CD4-positive, alpha-beta T cell treated with Interleukin-17A for 4 hours (primary cell): ENCODE measurements at places on chromosomes 12 and 14.

GRCh38 chr12:81209012-81209411, 131.1 kb downstream of the ACSS3 start:
- DNase-seq = no peak

DNA sequence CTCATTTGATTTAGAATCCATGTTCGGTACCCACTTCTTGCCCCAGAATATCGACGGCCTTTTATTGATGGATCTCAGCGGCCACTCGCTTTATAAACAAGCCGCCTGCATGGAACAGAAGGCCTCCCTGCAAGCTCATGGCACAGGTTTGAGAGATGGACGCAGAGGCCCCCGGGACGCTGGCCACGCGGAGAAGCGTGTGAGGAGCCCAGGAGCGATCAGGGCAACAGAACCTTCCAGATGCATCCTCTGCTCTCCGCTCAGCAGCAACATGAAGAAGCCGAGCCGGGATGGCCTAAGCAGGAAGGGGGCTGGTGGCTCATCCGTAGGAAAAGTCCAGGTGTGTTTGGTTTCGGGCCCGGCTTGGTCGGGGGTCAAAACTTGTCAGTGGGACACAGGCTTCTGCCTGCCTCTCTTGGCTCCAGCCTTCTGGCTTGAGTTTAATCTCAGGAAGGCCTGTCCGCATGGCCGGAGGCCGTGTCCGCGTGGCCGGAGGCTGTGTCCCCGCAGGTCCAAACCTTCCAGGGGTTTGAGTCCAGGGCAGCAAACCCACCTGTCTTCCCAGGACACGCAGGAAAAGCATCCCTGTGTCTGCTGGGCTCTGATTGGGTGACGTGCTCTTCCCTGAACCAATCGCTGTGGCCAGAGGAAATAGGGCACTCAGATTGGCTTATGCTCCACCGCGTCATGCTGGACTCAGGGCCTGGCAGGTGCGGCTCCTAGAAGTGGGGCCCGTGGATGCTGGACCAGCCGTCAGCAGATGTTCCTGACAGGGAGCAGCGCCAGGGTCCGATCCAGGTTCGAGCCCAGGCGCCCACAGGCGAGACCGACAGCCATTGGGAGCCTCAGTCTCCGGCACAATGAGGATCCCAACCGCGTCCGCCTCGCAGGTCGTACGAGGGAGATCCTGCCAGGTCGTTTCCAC, 65.0 kb downstream of the GALNT9 start:
- DNase-seq = no peak

DNA sequence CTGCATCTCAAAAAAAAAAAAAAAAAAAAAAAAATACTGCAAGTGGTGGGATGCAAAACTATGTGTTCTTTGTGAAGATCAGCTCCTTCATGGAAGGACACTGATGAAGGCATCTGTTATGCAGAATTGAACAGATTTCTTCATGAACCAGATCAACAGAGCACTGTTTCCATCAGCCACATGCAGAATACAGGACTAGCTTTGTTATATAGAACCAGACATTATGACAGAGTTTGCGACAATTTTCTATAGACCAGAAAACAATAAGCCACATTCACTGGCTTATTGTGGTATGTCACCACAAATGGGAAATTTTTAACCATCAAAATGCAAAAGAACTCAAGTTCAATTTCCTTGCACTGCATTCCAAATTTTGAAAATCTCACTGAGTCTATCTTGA, 34.7 kb downstream of the CIT start:
- no peak for DNase-seq

DNA sequence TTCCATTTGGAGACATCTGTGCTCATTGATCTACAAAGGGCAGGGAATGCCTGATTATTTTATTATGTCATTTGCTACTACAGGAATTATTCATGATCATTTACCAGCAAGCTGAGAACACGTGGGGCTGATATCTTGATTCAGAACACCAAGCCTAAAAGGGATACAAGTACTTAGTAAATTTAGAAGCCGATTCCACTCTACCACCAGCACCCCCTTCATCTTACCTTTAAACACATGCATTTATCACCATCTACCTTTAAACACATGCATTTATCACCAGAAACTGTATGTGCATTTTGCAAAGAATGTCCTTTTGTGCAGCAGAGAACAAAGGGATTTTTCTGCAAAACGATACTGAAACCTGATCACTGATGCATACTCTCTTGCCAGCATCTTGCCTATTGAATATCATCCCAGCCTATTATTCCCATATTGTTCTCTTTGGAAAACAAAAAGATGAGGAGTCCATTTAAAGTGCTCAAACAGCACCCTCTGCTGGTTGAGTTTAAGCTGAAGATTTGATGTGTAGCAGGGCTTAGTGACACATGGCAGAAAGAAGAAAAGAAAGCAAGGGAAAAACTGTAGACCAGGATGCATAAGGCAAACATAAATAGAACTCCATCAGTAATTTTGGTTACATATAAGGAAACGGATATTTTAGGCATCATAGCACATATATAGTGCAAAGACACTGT, 132.6 kb upstream of the PLEKHG7 start:
- DNase-seq = peak; percentile 70

GRCh38 chr14:30349520-30349919, 209.4 kb upstream of the G2E3 start:
- DNase-seq = no peak

- DNase-seq = no peak
These were observed 82.4 kb downstream of the RTN1 start for GRCh38 chr14:59788176-59788575.

DNA sequence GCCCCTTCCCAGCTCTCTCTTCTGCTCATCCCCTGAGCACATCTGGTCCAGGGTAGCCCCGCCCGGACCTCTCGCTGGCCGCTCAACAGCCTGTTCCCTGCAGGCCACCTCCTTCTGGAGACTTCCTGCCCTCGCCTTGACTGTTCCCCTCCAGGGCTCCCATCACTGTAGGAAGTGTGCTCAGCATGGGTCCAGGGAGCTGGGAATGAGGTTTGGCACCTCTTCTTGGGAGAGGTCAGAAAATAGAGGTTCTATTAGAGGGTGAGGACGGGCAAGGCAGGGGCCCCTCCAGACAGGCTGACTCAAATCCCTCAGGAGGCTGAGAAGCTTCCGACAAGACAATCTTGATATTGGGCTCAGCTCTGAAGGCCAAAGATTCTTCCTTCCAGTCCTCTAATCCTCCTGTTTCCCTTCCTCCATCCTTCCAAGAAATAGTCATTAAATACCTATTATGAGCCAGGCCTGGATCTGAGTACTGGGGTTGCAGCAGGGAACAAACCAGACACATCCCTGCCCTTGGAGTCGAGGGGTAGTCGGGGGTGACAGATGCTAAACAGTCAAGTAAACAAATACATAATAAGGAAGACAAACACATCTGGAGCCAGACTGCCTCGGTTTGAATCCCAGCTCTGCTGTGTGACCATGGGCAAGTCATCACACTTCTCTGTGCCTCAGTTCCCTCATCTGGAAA, 30.6 kb downstream of the CMKLR1 start:
- no peak for DNase-seq

- no peak for DNase-seq
These were observed 406.9 kb upstream of the CLEC14A start for GRCh38 chr14:38662781-38663180.

- DNase-seq = no peak
These were observed 731.2 kb downstream of the RERGL start for GRCh38 chr12:17358835-17359234.

DNA sequence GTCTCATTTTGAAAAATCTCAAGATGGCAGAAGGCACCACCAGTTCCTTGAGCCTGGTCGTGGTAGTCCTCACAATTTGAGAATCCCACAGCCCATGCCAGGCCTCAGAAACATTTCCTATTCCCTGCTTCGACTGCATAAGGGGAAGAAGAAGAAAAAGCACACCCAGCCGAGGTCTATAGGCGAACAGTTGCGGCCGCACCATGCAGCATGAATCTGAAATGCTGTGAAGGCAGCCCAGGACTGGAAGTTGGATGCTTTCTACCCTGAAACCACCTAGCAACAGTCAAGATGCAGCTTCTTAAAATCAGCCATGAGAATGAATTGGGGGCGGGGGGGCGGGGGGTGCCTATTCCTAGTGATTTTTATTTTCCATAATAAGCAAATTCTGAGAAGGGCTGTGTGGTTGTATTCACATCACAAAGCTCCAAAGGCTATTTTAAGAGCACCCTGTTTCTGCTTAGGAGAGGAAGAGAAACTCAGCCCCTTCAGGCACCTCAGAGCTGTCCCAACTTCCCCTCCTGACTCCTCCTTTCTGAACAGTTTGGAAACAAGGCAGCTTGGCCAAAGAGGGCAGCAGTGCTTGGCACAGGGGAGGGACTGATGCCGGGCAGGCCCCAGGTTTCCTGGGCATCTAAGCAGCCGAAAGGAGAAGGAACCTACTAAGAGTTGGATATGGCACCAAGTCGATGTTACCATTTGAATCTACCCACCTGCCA, 172.5 kb upstream of the FOXN3 start:
- DNase-seq = no peak

DNA sequence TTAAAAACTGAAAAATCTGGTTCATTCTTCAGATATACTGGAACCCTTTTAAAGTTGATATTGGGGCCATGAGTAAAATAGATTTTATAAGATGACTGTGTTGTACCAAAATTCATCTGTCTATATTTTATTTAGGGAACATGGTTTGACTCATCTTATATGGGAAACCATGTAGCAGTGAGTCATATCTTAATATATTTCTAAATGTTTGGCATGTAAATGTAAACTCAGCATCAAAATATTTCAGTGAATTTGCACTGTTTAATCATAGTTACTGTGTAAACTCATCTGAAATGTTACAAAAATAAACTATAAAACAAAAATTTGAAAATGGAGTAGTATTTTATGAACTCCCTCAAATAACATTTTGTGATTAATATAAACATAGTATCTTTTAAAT, 14.2 kb downstream of the PTGER2 start:
- no peak for DNase-seq

- DNase-seq = no peak
These were observed 14.5 kb downstream of the CAPZA3 start for GRCh38 chr12:18752280-18752920.

DNA sequence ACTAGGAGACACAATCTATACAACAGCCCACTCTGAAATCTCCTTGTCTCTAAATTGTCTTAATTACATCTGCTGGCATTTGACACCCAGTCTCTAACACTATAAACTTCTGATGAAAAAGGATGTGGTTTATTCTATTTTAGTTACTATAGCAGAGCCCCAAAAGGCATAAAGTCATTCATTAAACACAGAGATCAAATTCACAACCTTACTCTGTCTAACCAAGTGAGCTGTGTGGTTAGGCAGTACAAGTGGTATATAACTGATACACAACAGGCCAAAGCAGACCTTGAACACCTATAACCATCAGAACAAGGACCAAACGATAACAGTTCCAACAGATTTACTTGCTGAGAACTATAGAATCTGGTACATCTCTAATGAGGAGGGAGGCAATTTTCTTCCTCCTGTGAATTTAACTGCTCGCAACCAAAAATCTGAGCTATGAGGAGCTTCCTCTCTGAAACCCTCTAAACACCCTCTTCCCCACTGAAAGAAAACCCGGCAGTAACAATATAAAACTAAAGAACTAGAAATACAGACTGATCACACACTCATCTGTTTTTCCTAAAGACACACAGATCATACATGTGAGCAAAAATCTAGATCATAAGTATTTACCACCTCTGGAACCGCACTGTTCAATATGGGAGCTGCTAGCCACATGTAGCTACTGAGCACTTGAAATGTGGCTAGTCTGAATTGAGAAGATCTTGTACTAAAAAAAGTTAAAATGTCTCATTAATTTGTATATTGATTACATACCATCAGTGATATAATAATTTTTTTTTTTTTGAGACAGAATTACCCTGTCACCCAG, 17.7 kb downstream of the SPPL3 start:
- no peak for DNase-seq

DNA sequence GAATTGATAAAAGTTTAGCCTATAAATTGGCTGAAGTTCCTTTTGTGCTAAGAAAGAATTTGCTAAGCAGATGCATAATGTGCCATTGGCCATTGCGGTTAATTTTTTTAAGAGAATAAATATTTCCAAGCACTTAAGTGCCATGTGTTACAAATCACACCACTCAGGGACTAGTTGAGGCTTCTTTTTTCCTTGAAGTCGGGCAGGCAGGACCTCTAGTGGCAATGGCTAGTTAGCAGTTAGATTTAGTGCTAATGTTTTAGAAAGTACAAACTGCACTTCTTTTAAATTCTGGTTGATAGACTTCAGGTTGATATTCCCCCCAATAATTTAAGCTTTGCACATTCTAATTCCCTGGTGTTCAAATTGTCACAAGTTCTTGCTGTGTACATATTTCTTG, 294.3 kb downstream of the APAF1 start:
- DNase-seq = no peak

DNA sequence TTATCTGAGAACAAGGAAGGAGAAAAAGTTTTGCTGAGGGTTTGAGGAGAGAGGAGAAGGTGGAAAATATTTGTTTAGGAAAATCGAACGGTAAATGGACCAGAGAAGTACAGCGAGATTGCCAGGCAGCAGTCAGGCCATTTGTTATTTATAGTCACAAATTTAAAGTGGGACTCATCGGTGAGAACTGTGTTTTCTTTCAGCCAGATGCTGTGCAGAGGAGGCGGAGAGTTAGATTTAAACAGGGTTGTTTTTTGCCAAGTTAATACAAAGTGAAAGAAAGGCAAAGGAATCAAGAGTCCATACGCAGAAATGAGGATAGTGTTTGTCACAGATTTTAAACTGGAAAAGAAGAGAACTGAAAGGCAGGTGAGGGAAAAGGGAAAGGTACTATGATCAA, 200.6 kb upstream of the CNOT2 start:
- no peak for DNase-seq

DNA sequence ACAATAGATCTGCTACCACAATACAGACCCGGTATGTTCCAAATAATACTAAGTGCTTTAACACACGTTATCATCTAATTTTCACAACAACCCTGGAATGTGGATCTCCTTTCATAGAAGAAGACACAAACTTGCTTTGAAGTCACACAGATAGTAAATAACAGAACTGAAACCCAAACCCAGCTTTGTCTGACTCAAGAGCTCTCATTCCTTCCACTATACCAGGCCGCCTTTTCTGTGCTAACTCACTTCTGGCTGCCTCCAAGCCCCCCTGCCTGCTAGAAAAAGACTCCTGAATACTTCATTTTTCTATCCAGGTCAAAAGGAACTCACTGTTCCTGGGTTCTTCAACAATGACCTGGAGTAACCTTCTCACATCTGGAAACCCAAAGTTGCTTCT, 37.8 kb downstream of the PRPF40B start:
- DNase-seq = no peak

DNA sequence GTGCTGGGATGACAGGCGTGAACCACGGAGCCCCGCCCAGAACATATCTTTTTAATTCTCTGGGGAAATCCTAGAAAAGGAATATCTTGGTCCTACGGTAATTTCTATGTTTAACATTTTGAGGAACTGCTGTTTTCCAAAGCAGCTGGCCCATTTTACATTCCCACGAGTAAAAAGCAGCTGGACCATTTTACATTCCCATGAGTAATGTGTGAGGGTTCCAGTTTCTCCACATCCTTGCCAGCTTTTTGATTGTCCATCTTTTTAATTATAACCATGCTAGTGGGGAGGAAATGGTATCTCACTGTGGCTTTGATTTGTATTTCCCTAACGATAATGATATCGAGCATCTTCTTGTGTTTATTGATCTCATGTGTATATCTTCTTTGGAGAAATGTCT, 4.4 kb upstream of the P2RX4 start:
- no peak for DNase-seq

GRCh38 chr12:94990222-94990621, 13.3 kb downstream of the NDUFA12 start:
- DNase-seq = no peak

GRCh38 chr14:51942971-51943370, 46.4 kb upstream of the RTRAF start:
- no peak for DNase-seq

GRCh38 chr14:104217486-104218360, 79.3 kb downstream of the KIF26A start:
- no peak for DNase-seq
